Activated CD4-positive, alpha-beta T cell treated with anti-CD3 and anti-CD28 coated beads for 24 hours (primary cell): ENCODE measurements at places on chromosomes 2 and 18.

- no peak for DNase-seq
Observed at GRCh38 chr2:206353685-206354084, 79.2 kb downstream of the ZDBF2 start.

- no peak for DNase-seq
Observed at GRCh38 chr18:55353806-55354205, 234.2 kb downstream of the TCF4 start.

DNA sequence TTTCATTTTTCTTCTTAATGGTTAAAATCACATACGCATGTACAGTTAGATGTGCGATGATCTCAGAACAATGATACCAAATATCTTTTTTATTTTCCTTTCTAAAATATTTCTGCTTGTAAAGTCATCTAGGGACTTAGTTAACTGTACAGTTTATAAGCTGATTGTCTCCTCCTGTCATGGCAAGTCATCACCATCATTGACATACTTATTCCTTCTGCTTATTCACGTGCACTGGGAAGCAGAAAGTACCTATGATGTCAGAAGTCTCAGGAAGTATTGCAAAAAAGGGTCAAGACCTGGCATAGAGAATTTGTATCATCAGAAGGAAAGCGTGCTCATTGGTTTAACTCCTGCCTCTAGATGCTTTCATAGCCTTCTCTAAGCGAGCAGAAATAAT, 154.2 kb downstream of the DSC3 start:
- DNase-seq, result no peak

- no peak for DNase-seq
Observed at GRCh38 chr2:169509298-169509885, at the start of gene KLHL41. KLHL41 (plus strand) TSS chr2:169509702; CDS start chr2:169509779, 77 bp downstream.

DNA sequence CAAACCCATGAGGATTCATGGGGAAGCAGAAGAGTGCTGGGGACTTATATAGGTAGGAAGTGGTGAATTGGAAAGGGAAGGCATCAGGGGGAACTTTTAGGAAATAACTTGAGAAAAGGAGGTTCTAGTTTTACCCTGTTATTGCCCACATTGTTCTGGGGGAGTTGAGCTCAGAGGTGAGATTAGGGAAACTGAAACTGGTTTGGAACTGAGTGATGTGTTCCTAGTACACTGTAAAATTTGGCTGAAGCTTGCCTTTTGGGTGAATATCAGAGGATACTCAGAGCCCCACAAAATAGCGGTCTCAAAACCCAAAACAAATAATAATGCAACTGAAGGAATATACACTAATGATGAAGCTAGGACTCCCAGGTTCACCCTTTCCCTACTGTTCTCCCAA, 39.6 kb upstream of the APOB start:
- no peak for DNase-seq

GRCh38 chr2:25250331-25251070, 82.1 kb upstream of the POMC start:
- no peak for DNase-seq

- DNase-seq, result no peak
Observed at GRCh38 chr18:34990597-34990996, 50.6 kb upstream of the MAPRE2 start.
